ENCODE measurements at places on chromosomes 11 and 22.
A peak's percentile ranks its signal among the peaks of the same experiment; 100 is the strongest.

GRCh38 chr11:77660947-77661346 is 23.4 kb upstream of the CLNS1A start:
- DNase-seq, result no peak

DNA sequence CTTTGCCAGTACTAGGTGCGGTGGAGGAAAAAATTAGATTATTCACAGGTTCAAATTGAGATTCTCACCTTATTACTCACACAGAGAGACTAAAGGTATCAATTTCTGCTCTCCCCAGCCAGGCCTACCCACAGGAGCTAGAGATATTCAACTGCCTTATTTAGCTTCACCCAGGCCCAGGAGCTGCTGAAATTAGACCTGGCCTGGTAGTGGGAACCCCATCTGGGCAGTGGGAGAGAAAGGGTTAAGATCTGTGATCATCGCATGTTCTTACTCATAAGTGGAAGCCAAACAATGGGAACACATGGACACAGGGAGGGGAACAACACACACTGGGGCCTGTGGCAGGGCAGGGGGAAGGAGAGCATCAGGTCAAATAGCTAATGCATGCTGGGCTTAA is 20.9 kb upstream of the MICAL2 start:
- no peak for DNase-seq

- no peak for DNase-seq
Observed at GRCh38 chr11:47716692-47717091, 1.5 kb upstream of the AGBL2 start.

DNA sequence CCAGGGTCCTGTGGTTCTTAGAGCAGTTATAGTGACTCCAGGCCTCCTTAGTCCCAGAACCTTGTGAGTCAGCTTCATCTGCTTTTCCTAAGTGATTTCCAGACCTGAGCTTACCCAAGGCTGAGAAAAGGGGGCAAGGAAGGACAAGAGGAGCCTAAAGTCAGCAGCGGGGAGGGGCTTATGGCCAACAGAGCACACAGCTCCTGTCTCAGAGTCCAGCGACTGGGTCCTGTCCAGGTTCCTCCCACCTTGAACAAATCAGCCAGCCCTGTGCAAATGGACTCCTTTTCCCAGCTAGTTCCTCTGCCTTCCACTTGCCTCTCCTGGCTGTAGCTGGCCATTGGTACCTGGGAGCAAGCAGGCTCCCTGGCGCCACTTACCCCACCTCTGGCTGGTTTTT is 10.9 kb downstream of the BACE1 start:
- no peak for DNase-seq

DNA sequence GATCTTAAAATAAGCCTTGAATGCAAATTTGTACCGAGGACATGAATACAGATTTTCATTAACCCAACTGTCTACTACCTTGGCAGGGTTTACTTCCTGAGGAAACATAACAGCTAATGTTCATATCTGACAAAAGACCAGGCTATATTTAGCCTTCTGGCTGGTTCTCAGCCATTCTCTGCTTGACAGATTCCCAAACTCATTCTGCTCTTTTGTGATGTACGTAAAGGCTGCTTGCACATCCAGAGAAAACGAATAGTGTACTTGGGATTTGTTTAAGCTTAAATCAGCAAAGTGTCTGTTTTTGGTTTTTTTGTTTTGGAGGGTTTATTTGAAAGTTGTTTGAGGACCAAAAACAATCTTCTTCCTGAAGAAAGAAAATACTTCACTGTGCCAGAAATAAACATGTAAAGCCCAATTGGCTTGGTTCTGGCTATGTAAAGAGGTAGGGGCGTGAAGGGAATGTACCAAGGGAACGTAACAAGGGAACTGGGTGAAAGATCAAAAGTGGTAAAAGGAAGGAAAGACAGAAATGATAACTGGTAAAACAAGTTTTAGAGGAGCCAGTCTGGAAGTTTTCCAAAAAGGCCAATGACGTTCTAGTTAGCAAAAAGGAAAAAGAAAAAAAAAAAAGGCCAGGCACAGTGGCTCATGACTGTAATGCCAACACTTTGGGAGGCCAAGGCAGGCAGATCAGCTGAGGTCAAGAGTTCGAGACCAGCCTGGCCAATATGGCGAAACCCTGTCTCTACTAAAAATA is 21.4 kb upstream of the CRTAM start:
- DNase-seq, result no peak

- no peak for DNase-seq
Observed at GRCh38 chr11:128840137-128840536, 27.0 kb downstream of the KCNJ1 start.

- no peak for DNase-seq
Observed at GRCh38 chr11:8093931-8094575, 13.0 kb downstream of the TUB start.

- DNase-seq, result no peak
Observed at GRCh38 chr11:102384419-102385079, 37.5 kb downstream of the BIRC2 start.

- no peak for DNase-seq
Observed at GRCh38 chr22:35301372-35301874, 1.7 kb downstream of the TOM1 start.

GRCh38 chr11:70488171-70488703 is 89.9 kb downstream of the CTTN start:
- no peak for DNase-seq

- no peak for DNase-seq
Observed at GRCh38 chr22:44047891-44048301, 23.8 kb downstream of the PARVB start.

- no peak for DNase-seq
Observed at GRCh38 chr11:93849201-93849600, 1.2 kb downstream of the VSTM5 start.

- no peak for DNase-seq
Observed at GRCh38 chr11:44564670-44565210, 723 bp upstream of the CD82 start.

GRCh38 chr22:18976197-18976751 is 40.2 kb upstream of the PRODH start:
- no peak for DNase-seq

DNA sequence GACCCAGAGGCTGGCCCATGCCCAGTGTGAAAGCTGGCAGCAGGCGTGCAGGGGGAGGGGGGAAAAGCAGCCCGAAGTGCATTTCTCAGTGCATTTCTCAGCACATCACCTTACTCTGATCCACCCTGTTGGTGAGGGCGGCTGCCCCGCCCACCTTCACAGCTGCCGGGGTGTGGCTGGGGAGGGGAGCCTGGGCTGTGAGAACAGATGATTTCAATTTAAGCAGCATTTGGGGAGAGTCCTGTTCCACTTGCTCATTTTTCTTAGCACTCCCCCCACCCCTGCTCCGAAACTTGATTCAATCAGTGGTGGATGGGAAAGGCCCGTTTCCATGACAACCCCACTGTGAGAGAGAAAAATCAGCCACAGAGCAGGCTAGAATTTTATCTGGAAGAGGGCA is 84.8 kb downstream of the SNX19 start:
- DNase-seq, result no peak

GRCh38 chr11:41018224-41018623 is 441.2 kb downstream of the LRRC4C start:
- DNase-seq, result no peak

GRCh38 chr22:29139965-29140782 is 65.5 kb upstream of the EMID1 start:
- DNase-seq, result no peak

DNA sequence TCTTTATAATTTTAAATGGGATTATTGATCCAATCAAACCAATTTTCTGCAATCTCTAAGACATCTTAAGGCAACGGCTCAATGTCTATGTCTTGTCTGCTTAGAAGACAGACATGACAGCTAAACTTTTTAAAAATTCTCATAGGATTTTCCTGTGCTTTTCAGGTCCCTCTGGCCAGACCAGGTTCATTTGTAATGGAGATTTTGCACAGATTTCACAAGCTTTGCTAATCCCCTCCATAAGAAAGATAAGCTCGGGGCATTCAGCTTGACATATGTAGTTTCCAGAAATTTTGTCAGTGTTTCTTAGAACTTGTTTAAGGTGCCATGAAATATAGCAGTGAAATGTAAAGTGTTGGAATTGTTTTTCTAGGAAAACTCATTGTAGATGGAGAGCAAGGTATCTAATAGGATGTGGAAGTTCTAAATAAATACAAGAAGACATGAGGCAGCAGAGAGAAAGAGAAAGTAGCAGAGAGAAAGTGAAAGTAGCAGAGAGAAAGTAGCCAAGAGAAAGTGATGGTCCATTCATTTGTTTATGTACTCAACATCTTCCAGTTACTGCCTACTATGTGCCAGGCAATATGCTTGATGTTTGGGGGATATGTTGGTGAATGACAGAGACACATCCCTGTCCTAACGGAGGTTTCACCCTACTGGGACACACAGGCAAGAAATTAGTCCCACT is 219.1 kb upstream of the ARHGAP42 start:
- DNase-seq, result no peak

- DNase-seq, result no peak
Observed at GRCh38 chr11:113554526-113554925, 79.3 kb upstream of the DRD2 start.

- DNase-seq, result no peak
Observed at GRCh38 chr11:131993246-131993645, 622.8 kb downstream of the NTM start.

GRCh38 chr11:110092515-110093406 is at the start of gene ZC3H12C:
Gene ZC3H12C (plus strand): TSS chr11:110093392. CDS start chr11:110093412, 20 bp downstream.
- no peak for DNase-seq

- DNase-seq, result no peak
Observed at GRCh38 chr11:67381244-67381972, 8.0 kb upstream of the CLCF1 start.

DNA sequence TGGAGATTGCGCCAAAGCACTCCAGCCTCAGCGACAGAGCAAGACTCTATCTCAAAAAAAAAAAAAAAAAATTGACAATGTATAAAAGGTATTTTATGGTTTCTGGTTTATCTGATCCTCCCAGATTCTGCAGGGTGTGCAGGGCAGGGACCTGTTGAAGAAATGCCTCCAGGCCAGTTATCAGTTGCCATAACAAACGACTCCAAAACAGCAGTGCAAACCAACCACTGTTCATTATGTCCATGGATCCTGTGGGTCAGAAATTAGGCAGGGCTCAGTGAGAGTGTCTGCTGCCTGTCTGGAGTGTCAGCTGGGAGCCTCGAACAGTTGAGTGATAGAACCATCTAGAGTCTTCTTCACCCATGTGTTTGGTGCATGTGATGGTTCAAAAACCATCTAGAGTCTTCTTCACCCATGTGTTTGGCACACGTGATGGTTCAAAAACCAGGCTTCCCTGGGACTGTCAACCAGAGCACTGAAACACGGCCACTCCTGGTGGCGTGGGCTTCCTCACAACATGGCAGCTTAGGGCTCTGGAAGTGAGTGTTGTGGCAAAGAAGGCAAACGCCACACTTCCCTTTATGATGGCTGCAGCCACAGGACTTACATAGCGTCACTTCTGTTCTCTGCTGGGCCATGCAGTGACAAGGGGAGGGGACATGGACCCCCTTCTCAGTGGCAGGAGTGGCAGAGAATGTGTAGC is 115.1 kb upstream of the CRYBB3 start:
- DNase-seq, result no peak

GRCh38 chr22:22200569-22201184 is 43.9 kb upstream of the VPREB1 start:
- DNase-seq, result no peak

- DNase-seq, result peak; percentile 43
Observed at GRCh38 chr11:133966921-133967598, 10.3 kb upstream of the IGSF9B start.

DNA sequence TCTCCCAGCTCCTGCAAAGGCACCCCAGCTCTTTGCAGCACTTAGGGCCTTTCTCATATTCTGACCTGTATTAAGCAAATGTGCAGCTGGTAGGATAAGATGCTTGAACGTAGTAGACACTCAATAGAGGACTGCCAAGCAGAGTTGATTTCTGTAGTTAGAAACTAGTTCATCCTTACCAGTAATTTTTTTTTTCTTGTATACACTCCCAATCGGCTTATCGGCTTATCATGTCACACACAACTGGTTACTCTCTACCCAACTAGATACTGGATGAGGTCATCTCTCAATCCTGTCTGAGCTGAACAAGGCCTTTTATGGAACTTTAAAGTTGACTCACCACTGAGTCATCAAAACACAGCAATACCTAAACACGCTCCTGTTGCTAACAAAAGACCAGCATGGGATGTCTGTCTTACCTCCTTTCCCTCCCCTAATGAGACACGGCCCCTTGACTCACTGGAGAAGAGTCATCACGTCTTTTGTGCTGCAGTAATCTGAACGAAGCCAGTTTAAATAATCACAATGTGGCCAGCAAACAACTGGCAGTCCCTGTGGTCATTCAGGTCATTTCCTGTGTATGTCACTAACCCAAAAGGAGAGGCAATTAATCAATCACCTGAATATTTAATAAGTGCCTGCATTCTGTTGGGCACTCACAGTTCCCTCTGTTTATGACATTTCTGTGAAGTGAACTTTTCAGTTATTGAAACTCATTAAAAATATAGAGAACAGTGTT is 7.5 kb upstream of the WEE1 start:
- DNase-seq, result no peak

DNA sequence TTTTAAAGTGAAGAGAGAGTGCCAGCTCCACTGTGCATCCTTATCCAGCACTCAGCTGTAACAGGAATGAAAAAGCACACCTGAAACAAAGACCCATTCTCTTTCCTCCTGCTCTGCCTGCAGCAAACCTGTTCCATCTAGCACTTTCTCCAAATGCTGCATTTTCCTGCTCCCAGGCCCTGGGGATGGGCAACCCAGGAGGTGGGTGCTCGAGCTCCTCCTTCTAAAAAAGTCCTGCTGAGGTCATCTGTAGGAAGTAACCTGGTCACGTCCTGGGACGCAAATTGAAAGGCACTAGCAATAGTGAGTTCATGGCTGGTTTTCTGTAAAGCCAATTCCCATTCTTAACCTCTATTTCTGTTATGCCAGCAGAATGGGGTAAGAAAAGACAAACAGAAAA is 173.7 kb downstream of the MAML2 start:
- DNase-seq, result no peak

DNA sequence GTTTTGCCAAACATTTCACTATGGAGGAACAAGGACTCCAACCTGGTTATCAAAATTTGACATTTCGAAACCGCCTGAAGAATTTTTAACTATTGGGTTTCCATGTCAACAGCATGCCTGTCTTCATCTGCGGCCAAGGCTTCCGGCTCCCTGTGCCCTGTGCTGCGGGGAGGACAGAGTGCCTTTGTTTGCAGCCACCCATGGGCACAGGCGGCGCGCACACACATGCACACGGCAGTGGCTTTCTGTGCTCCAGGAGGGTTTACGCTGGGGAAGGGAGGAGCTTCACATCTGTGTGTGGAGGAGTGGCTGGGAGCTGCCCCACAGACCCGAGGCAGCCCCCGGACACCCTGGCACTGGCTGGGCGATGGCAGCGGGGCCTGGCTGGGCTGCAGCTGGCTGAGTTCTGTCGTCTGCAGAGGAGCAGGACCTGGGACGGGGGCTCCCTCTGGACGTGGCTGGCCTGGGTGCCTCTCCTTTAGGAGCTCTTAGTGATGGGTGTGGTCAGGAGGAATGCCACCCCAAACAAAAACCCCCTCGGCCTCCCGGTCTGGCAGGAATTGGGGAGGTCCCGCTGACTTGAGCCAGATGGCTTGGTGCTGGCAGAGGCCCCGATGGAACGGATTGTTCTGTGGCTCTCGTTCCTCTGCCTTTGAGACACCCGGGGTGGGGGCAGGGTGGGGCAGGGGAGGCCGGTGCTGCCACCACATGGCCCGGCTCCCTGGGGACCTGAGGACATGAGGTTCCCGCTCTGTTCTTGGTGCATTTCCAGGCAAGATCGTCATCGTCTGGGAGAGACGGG is 1290.9 kb downstream of the BRD1 start:
- DNase-seq, result no peak
